ENCODE measurements at places on chromosomes 2 and 18. TPM values are rescaled to one million over a fixed set of nuclear protein-coding genes. Genes with fewer than 3 reads are reported as not detected.

The KCNJ3 gene
- not detected for total RNA-seq

The HOXD8 gene
- total RNA-seq: 23.4 TPM

The CDH20 gene
- not detected for total RNA-seq

GRCh38 chr2:36653155-36653554 lies 43.4 kb upstream of the VIT start:
- no peak for DNase-seq
- no peak overlapping the region for H3K4me3 ChIP-seq

DNA sequence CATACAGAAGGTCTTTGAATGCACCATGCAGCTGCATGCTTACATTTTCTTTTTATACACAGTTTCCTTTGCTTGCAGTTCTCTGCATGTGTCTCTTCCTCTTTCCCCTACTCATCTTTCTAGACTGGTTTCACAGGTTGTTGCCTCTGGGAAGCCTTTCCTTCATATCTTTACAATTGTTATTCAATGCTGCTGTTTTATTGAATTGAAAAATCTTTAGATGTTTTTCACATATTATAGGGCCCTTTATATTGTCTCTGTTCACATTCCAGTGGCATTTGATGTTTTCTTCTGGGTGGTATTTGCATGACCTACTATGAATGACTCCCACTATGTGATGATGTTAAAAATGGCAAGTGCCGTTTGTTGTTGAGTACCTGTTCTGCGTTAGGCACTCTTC lies 91.1 kb downstream of the DIS3L2 start:
- H3K4me3 ChIP-seq: no peak overlapping the region
- no peaks in the 10 kb centered on the region for H3K27me3 ChIP-seq
- no peaks in the 10 kb centered on the region for H3K4me1 ChIP-seq
- H3K27ac ChIP-seq: no peak overlapping the region

GRCh38 chr2:98886066-98886554 lies 49.9 kb downstream of the CRACDL start:
- DNase-seq: no peak
- H3K4me1 ChIP-seq: no peaks in the 10 kb centered on the region
- no peak overlapping the region for H3K4me3 ChIP-seq
- H3K27ac ChIP-seq: no peak overlapping the region
- H3K27me3 ChIP-seq: peaks cover 6% of the 10 kb centered on the region
- no peaks in the 10 kb centered on the region for H3K36me3 ChIP-seq
